Inflammatory macrophage treated with lipopolysaccharide for 4 hours (primary cell): ENCODE measurements at places on chromosomes 7 and 10.

DNA sequence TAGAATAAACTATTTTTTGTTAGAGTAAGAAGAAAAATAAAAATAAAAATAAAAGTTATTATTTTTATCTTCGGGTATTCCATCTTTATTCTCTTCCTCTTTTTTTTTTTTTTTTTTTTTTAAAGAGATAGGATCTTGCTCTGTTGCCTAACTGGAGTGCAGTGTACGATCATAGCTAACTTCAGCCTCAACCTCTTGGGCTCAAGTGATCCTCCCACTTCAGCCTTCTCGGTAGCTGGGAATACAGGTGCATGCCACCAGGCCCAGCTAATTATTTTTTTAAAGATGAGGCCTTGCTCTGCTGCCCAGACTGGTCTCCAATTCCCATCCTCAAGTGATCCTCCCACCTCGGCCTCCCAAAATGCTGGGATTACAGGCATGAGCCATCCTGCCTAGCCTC is 15.4 kb downstream of the STAM start:
- no peak for DNase-seq

- DNase-seq = peak; percentile 89
These were observed 43.1 kb upstream of the SNX13 start for GRCh38 chr7:17983221-17984062.

GRCh38 chr7:125154930-125155329 is 225.3 kb upstream of the POT1 start:
- no peak for DNase-seq

DNA sequence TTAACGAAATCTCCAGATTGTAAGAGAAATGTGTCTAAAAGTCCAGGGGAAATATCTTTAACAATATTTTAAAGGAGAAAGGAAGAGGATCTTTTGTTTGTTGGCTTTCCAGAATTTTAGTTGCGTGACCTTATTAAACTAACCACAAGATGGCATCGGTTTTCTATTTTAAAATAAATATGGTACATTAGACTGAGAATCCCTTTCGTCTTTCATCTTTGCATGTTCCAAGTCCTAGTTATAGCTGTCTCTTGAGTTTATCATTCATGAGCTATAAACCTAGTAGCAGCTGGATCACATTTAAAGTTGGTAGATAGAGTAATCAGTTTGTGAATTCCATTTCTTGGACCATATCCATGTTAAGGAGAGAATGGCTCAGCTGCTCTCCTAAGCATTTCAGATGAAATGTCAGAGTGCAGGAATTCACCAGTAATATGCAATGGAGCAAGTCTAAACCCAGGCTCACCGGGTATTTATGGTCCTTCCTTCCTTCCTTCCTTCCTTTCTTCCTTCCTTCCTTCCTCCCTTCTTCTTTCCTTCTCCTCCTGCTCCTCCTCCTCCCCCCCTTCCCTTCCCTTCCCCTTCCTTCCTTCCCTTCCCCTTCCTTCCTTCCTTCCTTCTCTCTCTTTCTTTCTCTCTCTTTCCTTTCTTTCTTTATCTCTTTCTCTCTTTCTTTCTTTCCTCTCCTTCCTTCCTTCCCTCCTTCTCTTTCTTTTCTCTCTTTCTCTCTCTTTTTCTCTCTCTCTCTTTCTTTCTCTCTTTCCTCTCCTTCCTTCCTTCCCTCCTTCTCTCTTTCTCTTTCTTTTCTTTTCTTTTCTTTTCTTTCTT is 57.8 kb upstream of the RAB18 start:
- peak; percentile 57 for DNase-seq

- no peak for DNase-seq
These were observed 68.9 kb upstream of the NMT2 start for GRCh38 chr10:15237351-15237750.

GRCh38 chr7:112252141-112252540 is 45.6 kb downstream of the ZNF277 start:
- DNase-seq = no peak

DNA sequence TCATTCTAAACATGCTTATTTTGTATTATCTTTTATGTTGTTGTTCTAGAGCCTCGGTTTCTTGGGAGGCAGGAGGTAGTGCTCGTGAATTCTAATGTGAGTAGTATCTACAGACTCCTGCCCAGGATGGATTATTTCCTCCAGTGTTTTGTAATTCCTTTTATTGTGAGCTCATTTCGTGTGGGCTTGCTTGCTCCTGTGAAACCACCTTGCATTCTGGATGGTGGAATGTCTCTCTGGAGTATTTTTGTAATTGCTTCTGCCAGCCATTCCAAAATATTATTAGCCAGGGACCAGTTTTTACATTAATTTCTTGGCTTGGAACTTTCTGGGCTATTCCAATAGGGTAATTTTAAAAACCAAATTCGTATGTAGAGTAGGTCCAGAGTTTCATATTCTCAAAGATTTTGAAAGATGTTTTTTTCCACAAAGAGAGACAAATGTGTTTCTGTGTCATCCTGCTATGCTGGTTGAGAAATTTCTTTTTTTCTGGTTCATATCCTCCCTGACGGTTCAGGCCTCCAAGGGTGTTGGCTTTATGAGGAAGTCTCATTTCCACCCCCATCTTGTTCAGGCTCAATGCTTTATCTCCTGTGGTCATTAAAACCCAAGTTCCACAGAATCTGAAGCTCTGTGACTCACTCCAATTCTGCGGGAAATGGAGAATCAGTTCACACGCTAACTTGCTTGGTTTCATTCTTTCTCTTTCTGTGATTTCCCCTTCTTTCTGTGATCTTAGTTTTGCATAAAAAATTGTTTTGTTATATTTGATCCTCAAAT is 41.7 kb upstream of the CALD1 start:
- peak; percentile 98 for DNase-seq

GRCh38 chr7:16918288-16918895 is 36.6 kb upstream of the AGR3 start:
- peak; percentile 43 for DNase-seq

DNA sequence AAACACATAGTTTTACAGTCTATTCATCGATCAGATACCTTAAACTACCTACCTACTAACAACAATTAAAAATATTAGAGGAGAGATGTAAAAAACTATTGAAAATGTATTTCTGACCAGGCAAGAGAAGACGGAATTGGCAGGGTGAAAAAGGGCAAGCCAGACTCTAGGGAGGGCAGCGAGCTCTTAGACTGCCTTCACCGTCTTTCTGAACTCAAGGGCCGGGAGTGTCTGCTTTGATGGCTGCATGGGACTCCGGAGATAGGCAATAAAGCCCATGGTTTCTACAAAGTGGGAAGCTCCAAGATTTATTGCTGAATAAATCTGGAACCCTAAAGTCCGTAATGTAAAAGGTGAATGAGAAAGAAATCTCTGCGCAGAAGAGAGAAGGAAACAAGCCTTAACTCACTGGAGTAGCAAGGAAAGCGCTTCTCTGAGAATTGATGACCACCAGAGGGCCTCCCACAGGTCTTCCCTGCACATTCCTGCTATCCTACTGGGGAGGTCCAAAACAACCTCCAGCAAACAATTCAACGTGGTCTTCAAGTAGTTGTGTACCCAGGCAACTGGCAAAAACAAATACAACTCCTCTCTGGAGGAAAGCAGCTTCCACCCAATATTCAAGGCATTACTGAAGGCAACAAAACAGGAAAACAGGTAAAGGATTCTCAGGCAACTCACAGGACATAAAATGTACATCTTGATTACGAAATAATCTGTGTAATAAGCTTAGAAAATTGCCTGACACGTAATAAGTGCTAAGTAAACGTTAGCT is 181.3 kb downstream of the SDK1 start:
- DNase-seq = no peak

DNA sequence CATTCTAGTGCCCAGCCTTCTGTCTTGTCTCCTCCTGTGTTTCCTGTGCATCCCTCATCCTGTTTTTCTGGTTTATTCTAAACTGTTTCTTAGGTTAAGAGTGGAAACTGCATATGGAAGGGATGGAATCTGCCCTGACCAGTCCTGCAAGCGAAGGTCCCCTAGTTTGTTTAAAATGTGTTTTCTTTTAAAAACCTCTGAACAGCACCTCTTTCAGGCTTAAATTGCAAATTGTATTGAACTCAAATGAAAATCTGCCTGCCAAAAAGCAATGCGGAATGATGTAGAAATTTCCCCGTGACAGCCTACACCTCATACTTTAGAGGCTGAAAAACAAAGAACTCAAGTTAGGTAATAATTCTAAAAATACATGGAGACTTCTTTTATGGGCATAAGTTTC is 222.8 kb upstream of the IMMP2L start:
- no peak for DNase-seq

DNA sequence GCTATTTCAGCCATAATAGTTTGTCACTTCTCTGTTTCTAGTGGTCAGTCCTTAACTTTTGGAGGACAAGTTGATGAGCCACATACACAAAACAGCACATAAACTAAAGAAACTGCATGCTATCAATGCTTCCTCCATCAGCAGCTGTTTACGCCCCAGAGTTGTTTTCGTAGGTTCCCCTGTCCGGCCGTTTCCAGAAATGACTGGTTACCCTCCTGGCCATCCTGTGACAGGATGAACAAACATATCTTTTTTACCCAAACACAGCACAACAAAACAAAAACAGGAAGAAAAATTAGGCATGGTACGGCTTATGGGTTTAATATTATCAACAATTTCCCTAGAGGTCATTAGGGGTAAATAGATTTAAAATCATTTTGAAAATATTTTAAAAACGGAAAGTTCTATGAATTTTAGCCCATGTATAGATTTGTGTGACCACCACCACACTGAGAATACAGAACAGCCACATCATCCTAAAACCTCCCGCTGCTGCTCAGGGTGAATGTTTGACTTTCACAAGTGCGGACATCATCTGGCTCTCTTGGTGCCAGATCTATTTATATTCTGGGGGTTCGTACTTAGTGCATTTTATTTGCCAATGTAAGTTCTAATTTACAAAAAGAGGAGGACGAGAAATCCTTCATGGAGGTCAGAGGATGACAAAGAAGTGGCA is 74.8 kb downstream of the HIPK2 start:
- DNase-seq = peak; percentile 41
